GM04503 (cell line): ENCODE measurements at places on chromosomes 16 and 17.

DNA sequence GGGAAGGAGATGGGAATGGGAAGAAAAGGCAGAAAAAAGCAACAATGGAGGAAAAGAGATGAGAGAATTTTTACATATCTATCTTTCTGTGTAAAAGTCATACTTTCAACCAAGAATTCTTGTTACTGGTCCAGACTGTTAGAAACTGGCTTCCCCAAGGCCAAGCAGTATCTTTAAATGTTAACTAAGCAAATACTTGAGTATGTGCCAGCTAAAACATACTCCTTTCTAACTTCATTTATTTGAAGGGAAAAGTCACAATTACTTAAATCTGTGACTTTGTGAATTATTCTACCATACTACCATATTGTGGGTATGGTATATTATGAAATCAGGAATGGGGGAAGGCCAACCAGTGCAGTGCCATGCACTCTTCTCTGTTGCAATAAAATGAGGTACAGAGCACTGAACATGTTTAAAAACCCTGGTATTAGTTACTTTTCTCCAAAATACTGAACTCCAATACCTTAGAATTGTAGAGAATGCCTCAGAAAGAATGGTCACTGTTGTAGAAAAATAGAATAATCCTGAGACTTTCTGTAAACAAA, 92.3 kb upstream of the C17orf78 start:
- no peak for DNase-seq

GRCh38 chr16:66921729-66922450, 3.2 kb upstream of the CDH16 start:
- DNase-seq = no peak

DNA sequence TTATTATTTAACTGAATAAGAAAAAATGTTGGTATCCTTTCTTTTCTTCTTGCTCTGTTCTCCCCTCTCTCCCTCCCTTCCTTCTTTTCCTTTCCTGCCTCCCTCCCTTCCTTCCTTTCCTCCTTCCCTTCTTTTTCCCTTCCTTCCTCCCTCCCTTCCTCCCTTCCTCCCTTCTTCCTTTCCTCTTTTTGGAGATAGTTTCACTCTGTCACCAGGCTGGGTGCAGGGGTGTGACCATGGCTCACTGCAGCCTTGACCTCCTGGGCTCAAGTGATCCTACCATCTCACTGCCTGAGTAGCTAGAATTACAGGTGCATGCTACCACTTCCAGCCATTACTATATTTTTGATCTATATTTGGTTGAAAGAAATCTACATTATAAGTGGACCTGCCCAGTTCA, 5.7 kb upstream of the RUSF1 start:
- no peak for DNase-seq

DNA sequence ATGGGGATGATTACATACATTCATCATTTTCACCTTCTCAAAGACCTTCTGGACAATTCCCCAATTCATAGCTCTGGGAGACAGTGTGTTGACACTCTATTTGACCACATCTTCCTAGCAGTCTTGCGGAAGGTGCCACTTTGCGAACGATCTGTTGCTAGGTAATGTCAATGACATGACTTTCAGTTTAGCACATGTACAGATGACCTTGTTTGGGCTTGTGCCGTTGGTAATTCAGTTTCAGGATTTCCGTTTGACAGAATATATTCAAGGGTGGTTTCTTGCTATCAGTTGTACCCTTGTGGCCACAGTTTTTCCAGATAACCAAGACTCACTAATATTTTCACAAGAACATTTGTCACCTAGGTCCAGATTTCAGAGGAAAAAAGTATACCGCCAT, 478.2 kb downstream of the WWOX start:
- DNase-seq = no peak

DNA sequence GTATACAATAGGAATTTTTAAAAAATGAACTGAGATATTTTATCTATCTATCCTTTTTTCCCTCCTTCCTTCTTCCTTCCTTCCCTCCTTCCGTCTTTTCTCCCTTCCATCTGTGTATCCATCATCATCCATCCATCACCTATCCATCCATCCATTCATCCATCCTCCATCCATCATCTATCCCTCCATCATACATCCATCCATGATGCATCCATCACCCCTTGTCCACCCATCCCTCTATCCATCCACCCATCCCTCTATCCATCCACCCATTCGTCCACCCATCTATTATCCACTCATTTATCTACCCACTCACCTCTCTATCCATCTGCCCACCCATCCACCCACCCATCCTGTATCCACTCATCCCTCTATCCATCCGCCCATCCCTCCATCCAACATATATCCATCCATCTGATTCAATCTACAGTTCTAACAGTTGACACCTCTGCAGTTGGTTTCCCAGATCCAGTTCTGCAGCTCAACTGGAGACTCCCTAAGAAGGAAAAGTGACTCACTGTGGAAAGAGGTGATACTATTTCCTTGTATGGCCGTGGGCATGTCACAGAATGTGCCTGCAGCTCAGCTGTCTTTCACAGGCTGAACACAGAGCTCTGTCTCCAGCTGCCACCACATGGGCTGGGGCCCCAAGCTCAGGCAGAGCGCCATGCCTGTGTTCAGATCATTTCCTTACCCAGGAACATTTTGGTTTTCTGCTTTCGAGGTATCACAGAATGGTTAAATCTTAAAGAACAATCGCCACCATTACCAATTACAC, 130.8 kb downstream of the XYLT1 start:
- DNase-seq = no peak

- no peak for DNase-seq
Observed at GRCh38 chr16:48524348-48525200, 85.4 kb downstream of the N4BP1 start.

- no peak for DNase-seq
Observed at GRCh38 chr17:74037320-74037719, 166.2 kb upstream of the RPL38 start.

DNA sequence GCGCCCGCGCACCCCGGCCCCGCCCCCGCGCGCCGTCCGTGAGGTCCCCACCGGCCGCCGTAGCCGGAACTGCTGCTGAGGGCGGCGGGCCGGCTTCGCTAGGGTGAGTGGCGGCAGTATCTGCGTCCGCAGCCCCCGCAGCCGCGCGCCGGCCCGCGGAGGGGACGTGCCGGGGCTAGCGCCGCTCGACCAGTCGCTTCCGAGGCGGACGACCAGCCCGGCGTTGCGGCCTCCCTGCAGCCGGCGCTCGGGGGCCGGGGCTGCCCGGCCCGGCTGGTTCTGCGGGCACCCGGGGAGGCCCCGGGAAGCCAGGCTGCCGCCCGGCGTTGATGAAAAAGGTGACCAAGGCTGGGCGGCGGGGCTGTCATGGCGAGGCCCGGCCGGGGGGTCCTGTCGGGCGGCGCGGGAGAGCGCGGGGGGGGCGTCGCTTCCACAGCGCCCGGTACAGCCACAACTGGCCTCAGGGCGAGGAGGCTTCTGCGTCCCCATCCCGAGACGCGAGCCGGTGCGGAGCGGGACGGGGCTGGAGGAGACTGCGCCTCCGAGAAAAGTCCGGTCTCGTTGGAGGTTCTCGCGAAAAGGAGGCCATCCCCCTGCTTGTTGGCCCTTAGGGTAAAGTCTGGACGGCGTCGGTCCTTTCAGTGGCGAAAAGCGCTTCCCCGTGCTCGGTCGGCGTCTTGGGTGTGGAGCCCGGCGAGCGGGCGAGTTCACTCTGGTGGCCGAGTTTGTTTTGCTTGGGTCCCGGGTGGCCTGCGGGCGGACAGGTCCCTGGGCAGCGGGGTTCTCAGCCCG, at the start of gene CRAMP1:
CRAMP1 (plus strand) TSS at position 41 of the 792 bp plus-strand sequence. CDS start 2,280 bp downstream, outside the sequence.
- no peak for DNase-seq

DNA sequence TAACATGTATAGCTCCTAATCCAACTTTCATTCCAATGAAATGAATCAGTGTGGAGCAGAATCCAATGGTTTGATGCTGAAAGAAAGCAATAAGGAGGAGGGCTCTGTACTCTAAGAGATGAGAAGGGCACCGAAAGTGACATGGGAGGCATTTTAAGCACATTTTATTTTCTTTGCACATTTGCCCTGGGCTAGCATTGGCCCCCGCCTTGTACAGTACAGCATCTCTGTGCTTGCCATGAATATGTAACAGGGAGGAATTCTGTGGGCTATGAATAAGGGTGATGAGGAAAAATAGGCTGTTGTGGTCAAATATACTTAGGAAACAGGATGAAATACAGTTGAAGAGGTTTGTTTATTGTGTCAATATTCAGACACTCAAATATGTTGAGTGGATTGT, 45.2 kb upstream of the SHISA6 start:
- no peak for DNase-seq

DNA sequence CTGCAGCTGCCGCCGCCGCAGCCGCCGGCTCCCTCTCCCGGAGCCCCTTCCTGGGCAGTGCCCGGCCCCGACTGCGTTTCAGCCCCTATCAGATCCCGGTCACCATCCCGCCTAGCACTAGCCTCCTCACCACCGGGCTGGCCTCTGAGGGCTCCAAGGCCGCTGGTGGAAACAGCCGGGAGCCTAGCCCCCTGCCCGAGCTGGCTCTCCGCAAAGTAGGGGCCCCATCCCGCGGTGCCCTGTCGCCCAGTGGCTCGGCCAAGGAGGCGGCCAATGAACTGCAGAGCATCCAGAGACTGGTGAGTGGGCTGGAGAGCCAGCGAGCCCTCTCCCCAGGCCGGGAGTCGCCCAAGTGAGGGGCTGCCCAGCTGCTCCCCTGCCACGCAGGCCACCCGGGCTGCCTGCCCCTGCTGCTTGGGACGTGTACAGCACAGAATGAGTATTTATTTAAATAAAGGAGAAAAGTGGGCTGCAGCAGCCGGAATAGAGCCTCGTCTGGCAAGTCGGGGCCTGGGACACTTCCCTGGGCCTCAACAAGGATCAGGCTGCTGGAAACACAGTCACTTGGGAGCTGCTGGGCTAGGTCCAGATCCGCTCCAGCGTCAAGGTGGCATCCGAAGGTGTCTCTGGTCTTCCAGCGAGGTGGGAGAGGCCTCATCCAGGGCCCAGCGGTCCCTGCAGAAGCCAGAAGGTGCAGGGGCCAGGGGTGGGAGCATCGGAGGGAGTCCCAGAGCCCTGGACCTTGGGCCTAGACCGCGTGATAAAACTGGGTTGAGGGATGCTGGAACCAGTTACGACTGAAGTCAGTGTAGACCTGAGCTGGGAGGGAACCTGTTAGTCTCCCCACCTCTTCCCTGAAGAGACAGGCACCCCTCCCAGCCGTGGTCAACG, 8.8 kb downstream of the TBX2 start:
- DNase-seq = no peak

- DNase-seq = no peak
Observed at GRCh38 chr17:34143430-34143829, 111.7 kb upstream of the CCL2 start.

- DNase-seq = no peak
Observed at GRCh38 chr17:55728833-55729232, 6.2 kb upstream of the TMEM100 start.

GRCh38 chr17:78332991-78333390, 26.9 kb downstream of the SOCS3 start:
- DNase-seq = no peak

DNA sequence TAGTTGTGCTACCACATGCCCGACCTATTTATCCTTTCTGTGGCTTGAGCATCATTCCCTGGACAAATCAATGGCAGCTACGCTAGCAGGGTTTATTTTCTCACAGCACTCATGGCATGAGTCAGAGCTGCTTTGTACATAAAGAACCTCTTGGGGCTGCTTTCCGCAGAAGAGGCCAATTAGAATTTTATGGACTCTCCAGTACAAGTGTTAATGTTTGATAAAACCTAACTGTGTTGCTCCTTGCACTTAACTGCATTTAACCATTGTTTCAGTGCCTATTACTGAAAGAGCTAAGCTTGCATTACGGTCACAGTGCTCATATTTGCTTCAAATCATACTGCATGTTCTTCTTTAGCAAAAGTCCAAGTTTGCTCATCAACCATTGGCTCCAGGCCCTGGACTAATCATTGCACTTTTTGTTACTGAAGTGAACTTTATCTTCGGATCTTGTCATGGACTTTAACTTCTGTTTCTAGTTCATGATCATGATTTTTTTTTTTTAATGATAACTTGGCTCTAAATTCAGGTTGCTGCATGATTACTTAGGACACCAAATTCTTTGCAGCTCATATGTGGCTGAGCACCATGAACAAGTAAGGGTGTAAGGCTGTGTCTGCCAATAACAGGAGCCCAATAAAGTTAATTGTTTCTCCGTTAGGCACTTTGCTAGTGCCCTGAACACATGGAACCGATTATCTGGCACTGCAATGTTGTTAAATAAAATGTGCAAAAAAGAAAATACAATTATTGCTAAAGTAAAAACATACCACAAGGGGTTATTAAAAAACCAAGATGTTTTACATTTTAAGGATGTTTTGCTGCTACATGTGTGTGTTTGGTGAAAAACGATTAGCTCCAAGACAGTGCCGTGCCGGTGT, 492.2 kb downstream of the KCNJ2 start:
- DNase-seq = no peak

DNA sequence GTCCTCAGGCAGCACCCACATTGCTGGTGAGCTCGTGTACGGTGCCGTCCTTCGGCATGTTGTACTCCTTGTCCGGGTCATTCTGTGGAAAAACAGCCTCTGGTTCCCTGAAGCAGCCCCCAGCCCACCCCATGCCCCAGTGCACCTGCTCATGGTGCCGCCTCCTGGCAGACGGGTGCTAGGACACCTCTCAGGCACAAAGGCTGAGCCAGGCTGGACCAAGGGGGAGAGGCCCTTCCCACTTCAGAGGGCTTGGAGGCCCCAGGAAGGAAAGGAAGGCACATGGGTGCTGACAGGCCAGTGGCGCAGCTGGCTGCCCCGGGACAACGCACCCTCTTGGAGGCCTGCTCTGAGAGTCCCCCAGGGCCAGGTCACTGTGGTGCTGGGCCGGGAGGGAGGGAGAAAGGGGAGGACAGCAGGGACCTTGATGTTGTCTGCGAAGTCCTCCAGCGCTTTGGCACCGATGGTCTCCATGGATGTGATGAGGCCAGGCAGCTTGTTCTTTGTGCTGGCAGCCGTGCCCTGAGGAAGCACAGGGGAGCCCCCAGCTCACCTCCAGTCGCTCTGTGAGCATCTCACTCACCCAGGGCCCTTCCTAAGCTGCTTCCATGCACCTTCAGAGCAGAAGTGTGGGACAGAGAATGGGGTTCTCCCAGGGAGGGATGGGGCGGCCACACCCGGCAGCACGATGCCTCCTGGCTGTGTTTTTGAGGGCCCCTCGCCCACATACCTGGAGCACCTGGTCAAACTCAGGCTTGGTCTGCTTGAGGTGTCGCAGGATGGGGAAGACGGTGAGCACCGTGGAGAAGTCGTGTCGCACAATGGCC, 9.3 kb downstream of the ZACN start:
- no peak for DNase-seq

DNA sequence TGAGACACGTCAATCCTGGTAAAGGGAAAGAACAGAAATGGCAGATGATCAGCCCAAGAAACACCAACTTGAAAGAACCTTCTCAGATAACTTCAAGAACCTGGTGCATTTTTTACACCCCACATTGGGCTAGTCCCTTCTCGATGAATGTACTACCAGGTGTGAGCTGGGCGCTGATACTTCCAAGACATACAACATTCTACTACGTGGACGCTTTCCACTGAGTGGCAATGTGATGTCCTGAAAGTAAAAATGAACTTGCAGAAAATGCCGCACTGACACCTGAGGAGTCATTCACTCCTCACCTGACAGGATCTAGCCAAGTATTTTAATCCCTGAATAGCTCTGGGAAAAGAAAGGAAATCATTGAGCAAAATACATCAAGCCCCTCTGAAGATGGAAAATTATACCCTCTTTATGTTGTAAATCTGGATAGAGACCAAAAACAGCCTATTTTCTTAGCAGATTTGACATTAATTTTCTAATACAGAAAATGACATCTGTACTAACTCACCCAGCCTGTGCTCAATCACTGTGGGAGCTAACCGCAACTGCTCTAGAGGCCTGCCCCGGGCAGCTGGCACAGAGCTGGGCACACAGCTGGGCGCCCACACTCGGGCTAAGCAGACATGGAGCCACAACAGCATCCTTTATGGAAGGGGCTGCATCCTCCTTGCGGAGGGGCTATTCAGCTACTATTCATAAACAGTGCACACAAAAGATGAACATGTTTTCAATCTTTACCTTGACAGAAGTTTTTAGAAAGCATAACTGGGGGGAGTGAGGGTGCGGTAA, 16.2 kb downstream of the SNN start:
- no peak for DNase-seq
